Astrocyte of the spinal cord (primary cell): ENCODE measurements at places on chromosomes 11 and 22.

DNA sequence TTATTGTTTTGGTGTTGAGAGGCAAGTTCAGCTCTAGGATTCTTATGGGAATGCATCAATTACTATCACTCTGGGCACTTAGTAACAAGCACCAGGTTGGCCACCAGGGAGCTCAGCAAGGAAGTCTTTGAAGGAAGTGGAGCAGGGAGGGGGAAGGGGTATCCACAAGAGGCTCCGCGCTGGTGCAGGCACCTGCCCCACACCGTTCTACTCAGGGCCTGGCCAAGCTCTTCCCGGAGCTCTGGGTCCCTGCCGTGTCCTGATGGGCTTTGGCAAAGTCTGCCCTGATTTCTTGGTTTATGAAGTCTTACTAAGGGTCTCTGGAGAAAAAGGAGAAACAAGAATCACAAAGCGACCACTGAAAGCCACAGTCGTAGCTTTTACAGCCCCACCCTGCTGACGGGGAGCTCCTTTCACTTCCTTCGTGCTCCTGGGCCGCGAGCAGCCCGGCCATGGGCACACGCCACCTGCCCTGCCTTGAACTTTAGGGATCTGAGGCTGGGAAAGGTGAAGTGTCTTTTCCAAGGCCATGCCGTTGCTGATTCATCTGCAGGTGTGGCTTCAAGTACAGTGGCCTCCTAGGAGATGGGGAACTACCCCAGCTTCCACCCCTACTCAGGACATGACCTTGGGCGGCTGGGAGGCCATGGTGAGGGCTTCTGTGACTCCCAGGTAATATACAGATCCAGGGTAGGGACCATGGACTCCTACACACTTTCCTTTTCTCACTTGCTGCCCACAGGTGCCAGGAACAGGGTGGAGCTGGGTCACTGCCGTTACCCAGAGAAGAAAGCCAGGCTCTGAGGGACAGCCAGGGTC, 15.9 kb upstream of the LRRC32 start:
- DNase-seq, result no peak

DNA sequence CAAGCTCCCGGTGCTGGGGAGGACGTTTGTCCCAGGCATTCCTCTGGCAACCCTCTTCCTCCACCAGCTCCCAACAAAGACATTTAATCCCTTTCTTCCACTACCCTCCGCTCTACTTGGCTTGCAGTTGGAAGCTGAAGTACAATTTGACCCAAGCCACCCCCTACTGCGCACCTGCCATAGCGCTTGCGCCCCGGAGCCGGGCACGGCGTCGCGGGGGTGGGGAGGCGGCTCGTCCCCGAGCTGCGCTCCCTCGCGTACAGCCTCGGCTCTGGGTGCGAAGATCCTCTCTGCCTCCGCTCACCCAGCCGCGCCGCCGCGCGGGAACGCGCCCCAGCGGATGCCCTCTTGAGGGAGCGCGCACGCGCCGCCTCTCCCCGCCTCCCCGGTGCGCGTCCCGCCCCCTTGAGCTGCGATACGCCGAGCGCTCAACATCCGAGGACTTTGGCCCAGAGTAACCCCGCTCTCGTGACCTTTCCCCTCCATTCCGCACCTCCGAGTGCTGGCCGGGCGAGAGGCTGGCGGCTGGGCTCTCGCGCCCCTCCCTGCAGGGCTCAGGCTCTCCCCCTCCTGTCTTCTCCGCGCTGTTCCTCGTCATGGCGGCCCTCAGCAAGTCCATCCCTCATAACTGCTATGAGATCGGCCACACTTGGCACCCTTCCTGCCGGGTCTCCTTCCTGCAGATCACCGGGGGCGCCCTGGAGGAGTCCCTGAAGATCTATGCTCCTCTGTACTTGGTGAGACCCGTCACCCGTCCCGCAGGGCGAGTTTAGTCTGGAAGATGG, at the start of gene TMEM135:
Gene TMEM135, plus strand, starts transcription at position 485 of the 785 bp plus-strand sequence. Its CDS starts 112 bp downstream, at position 597.
- peak; percentile 93 for DNase-seq

GRCh38 chr11:110786226-110786902, 74.1 kb upstream of the ARHGAP20 start:
- no peak for DNase-seq

DNA sequence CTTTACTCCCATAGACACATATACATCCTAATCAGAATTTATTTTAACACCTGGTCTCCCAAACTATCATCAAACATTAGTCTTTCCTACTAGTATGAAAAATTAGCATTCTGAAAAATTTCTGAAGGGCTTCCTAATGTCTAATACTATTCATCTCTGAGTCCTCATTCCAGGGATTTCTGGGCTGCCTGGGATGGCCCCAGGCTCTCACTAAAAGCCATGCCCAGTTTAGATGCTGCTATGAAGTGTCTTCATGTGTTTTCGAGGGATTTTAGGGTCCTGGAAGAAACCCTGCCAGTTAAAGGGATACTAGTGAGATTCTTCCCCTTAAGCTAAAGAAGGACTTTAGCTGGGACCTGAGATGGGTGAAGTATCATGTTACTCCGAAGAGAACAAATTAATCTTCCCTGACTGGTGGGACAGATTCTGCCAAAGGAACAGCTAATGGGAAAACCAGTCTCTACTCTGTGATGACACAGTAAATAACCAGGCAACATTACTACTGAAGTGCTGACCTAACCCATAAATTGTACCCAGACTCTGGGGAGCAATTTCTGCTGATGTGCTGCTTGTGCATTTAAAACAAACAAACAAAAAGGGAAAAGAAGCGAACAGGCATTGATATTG, 342.6 kb downstream of the SOX6 start:
- peak; percentile 20 for DNase-seq

DNA sequence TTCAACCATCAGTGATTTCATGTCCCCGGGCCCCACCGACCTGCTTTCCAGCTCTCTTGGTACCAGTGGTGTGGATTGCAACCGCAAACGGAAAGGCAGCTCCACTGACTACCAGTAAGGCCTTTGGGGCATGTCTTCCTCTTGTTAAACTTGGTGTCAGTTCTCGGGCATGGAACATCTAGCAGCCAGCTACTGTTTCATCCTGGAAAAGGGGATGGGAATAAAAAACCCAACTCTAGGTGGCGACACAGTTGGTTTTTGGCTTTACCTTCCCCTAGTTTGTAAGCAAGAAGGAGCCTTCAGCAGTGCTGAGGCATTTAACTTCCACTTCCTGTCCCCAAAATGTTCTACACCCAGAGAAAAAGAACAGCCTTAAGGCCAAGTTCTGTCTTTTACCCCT, 76.7 kb downstream of the BMAL1 start:
- no peak for DNase-seq

DNA sequence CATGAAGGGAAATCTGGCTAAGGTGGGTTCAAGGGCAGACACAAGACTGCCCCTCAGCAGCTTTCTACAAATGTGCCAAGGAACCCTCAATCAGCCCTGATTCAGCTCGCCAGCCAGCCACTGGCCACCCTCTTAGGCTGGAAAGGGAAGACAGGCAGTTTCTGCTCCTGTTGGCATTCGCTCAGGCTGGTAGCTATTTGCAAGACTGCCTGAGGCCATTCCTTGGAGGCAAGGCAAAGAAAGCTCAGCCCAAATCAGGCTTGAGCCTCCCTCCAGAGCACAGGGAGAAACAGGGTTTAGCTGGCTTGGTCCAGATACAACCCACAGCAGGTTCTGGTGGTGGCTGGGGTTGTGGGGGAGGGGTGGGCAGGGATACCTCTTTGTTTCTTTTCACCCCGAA, 19.2 kb downstream of the TP53I11 start:
- no peak for DNase-seq

GRCh38 chr22:37734964-37735451, 38.2 kb downstream of the TRIOBP start:
- DNase-seq, result no peak

DNA sequence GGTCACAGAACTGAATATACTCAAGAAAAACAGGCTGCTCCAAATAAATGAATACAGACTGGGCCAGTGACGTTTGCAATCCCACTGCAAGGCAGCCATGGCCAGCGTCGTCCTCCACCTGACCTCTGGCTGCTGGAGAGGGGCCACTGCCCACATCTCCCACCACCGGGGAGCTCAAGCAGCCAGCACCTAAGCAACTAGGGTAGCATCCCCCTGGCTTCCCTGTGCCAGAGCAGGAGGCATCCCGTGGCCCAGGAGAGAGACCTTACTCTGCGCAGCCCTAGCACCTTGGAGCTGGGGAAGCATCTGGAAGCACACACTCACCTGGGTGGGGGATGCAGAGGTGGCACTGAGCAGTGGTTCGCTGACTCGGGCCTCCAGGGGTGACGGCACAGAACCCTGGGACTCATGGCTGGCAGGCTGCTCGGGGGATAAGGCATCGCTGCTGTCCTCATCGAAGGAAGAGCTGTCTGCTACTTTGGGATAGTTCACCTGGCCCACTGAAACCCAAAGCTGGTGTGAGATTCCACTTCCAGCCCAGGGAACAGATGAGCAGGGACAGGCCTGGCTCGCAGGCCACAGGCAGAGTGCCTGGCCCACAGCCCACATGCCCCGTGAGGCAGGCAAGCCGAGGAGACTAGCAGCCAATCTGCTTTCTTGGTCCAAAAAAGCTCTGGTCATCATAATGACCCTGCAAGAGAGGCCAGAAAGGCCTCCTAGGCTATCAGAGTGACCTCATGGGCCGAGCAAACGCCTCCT, 53.7 kb downstream of the SGSM3 start:
- no peak for DNase-seq

- no peak for DNase-seq
Measured at GRCh38 chr11:73997120-73997770, 11.6 kb downstream of the UCP3 start.

- DNase-seq, result peak; percentile 25
Measured at GRCh38 chr11:123640677-123641494, 13.5 kb downstream of the SCN3B start.

DNA sequence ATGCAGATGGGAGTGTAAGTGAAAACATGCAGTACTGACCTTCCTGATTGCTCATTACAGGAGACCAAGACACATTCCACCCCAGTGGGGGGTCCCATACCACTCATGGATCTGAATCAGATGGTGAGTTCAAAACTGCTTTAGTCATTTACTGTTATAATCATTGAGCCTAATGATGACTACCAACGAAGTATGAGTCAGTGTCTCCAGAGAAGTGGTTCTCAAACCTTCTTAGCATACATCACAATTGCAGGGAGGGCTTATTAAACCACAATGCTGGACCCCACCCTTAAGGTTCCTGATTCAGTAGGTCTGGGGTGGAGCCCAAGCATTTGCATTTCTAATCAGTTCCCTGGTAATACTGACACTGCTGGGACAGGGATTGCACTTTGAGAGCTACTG, 75.8 kb downstream of the CD44 start:
- DNase-seq, result peak; percentile 99

DNA sequence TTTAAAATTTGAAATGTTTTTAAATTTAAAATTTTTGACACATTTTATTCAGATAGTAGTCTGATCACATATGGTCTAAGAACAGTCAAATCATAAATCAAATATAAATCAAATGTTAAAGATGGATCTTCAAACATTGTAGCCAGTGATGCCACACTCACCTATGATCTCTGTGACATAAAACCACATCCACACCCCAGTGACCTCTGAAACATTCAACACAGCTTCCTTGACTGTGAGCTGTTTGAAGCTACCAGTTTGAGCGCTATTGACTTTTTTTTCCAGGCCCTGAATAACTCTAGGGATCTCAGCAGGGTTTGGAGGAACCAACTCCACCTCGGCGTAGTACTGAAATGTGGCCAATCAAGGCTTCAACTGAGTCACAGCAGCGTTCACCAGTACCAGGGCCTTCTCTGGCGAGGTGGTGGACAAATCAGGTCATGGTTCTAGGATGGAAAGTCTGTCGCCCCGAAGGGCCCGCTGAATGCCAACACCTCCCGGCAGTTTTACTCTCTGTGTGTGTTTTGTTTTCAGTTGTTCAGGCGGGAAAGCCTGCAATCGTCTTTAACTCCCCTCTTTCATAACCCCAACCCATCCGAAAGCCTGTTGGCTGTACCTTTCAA, 4.3 kb upstream of the MARK2 start:
- DNase-seq, result no peak

DNA sequence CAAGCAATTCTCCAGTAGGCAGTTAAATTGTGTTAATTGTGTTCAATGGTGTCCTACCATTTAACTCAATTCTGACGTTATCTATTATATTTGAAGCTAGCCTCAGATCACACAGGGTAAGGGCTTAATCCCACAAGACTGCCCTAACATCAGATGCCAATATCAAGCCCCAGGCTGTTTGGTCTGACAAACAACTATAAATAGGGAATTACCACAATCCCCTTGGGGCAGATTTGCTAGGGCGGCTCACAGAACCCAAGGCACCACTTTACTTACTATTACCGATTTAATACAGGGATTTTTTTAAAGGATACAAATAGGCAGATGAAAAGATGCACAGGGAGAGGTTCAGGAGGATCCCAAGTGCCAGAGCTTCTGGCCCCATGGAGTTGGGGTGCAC, 678.4 kb downstream of the OPCML start:
- DNase-seq, result no peak

GRCh38 chr11:124961972-124962609, 8.1 kb downstream of the CCDC15 start:
- DNase-seq, result peak; percentile 84

GRCh38 chr11:14393889-14394288, 34.9 kb upstream of the RRAS2 start:
- no peak for DNase-seq

- DNase-seq, result no peak
Measured at GRCh38 chr11:78666675-78667160, 92.1 kb upstream of the NARS2 start.

GRCh38 chr22:20654343-20655208, 119.3 kb upstream of the SERPIND1 start:
- DNase-seq, result no peak

DNA sequence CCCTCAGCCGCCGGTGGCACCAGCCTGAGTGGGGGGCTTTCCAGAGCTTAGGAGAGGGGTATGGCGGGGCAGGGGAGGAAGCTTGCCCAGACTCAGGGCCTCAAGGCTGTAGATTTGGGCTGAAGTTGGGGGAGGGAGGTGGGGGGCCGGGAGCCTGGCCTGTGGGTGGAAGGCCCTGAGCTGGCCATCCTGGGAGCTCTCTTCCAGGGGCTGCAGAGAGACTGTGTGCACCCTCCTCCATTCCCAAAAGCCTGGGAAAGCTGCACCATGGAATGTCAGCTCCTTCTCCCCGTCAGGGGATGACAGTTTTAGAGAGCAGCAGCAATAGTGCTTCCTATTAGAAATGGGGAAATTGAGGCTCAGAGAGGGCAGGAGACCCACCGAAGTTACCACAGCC, 1.0 kb downstream of the SYT12 start:
- DNase-seq, result no peak

GRCh38 chr11:126357969-126358762, 2.7 kb downstream of the ST3GAL4 start:
- DNase-seq, result no peak

DNA sequence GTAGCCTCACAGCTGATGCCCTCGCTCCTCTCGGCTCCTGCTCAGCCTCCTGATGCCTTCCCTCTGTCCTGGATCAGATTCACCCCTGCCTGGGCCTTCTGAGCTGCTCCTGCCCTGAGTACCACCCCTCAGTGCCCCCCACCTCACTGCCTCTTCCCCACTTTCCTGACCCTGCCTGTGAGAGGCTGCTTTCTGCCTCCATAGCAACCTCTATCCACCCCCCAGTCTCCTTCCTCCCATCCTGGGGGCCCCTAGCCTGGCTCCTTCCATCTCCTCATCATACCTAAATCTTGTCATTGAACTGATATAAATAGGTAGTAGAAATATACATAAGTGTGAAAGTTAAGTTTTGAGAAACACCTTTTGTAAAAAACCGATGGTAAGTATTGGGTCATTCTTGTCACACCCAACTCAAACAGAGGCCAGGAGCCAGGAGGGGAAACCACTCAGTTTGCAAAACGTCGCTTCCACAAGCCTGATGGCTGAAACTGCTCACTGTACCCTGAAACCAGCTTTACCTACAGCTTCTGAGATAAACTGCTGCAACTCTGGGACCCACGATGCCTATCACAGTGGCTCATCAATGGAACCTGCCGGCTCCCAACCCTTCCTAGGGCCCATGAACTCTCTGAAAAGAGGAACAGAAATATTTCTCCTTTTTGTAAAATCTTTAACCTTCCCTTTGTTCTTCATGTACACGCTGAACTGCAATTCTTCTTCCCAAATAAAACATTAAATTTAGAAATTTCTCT, 4.8 kb upstream of the APOBEC3H start:
- DNase-seq, result no peak
